ENCODE measurements at places on chromosomes 5 and 9.

DNA sequence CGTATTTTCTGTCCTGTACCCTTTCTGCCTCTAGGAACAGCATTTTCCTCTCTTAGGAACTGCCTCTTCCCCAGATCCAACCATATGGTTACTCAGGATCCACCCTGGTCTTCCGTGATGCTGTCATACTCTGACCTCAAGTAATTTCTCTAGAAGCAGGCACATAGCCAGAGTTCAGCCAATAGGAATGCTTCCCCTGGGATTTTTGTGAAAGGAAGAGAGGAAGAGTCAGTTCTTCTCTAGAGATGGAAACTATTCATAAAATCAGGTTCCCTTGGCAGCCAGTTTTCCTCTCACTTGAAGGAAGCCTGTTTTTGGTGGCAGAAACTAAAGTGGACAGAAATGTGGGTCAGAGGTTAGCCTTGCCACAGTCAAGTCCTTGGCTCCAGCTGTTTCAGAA is 400.1 kb upstream of the PCSK5 start:
- DNase-seq, result no peak

DNA sequence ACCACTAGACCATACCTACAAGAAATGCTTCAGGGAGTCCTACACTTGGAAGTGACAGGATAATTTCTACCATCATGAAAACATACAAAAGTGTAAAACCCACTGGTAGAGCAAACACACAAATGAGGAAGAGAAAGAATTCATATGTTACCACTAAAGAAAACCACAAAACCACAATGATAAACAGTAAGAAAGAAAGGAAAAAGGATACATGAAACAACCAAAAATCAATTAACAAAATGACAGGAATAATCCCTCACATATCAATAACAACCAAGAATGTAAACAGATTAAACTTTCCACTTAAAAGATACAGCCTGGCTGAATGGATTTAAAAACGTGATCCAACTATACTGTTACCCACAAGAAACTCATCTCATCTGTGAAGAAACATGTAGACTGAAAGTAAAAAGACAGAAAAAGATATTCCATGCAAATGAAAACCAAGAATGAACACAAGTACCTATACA is 83.4 kb downstream of the LPAR1 start:
- no peak for DNase-seq

- no peak for DNase-seq
Measured at GRCh38 chr5:164170814-164171213, 665.4 kb downstream of the MAT2B start.

- DNase-seq, result no peak
Measured at GRCh38 chr5:168092209-168093185, 198.9 kb upstream of the WWC1 start.

DNA sequence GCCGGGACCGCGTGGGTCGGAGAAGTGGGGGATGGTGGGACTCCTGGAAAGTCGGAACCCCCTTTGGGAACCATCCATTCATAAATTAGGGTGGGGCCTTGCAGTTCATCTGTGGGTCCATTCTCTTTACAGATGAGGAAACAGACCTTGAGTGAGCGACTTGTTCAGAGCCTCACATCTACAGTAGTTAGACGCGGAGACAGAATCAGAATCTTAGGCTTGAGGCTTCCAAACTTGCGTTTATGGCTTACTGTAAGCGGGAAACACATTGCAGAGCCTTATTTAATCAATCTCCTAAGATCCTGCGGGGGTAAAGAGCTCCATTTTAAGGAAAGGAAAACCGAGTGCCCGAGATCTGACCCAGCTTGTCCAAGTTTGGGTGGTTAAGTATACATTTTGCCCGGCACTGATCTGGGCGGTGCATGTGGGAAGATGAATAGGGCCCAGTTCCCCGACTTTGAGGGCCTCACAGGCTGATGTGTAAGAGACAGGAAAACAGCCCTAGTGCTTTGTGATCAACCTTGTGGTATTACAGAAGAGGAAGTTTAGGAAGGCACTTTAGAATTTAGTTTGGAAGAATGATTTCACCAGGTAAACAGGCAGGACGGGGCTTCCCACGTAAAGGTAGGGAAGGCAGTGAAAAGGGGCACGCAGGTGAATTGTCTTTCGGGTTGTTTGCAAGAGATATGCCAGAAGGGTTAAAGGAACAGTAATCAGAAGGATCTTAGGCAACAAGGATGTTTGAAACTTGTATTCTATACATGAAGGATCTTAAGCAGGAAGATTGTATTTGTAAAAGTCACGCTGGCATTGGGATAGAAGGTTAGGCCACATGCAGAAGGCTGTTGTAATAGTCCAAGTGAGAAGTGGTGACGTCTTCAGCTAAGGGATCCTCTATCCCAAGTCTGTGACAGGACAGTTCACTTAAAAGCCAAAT is 744 bp downstream of the TARS1 start:
- DNase-seq, result peak; percentile 59

- no peak for DNase-seq
Measured at GRCh38 chr5:121899346-121899745, 47.7 kb downstream of the FTMT start.

GRCh38 chr9:114580609-114581193 is 6.9 kb upstream of the ATP6V1G1 start:
- no peak for DNase-seq

DNA sequence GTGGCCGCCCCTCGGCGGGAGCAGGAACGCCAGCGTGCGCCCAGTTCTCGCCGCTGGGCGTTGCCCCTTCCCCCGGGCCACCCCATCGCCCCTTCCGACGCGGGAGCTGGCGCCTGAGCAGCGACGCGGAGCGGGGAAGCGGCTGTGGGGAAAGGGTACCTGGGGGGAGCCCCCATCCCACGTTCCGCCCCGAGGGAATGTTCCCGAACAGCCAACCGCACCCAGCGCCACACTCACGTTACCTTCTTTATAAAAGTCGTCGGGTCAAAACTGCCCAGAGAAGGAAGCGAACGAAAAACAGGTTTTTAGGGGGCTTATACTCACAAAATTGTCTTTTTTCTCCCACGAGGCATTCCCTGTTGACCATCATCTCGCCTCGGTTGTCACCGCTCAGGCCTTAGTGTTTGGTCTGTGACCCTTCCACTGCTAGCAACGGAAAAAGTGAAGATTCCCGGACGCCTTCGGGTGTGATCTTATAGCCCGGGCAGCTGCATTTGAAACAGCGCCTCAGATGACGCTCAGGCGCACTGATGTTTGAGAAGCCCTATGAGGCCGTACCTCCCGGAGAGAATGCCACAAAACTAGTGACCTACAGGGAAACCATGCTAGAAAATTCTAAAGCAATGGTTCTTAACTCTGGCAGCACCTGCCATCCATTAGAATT is 475 bp upstream of the GOLM1 start:
- peak; percentile 73 for DNase-seq

- DNase-seq, result no peak
Measured at GRCh38 chr9:131459056-131459455, 43.7 kb upstream of the POMT1 start.

DNA sequence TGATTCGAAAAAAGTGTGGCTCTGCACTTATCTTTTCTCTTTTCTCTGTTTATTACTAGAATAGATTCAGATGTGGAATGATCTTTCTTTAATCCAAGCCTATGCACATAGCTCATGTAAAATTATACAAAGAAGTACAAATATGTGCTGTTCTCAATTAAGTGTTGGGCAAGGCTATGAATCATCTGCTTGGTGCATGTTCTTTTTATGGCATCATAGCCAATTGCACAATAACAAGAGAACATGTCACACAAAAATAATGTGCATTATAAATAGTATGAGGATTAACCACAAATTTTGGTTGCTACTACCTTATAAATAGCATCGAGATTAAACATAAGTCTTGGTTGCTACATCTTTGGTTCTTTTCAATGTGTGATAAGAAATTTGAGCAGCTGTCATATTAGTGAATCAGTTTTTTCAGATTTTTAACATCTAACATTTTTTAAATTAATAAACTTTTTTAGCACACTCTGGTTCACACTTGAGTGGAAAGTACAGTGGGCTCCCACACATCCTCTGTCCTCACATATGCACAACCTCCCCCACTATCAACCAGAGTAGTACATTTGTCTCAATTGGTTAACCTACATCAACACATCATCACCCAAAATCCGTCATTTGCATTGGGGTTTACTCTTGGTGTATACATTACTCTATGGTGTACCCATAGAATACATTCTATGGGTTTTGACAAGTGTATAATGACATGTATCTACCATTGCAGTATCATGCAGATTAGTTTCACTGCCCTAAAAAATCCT is 6.8 kb upstream of the RECK start:
- DNase-seq, result no peak

GRCh38 chr5:94276048-94276447 is 342.4 kb downstream of the KIAA0825 start:
- DNase-seq, result no peak

- no peak for DNase-seq
Measured at GRCh38 chr5:158966716-158967115, 133.0 kb downstream of the EBF1 start.

DNA sequence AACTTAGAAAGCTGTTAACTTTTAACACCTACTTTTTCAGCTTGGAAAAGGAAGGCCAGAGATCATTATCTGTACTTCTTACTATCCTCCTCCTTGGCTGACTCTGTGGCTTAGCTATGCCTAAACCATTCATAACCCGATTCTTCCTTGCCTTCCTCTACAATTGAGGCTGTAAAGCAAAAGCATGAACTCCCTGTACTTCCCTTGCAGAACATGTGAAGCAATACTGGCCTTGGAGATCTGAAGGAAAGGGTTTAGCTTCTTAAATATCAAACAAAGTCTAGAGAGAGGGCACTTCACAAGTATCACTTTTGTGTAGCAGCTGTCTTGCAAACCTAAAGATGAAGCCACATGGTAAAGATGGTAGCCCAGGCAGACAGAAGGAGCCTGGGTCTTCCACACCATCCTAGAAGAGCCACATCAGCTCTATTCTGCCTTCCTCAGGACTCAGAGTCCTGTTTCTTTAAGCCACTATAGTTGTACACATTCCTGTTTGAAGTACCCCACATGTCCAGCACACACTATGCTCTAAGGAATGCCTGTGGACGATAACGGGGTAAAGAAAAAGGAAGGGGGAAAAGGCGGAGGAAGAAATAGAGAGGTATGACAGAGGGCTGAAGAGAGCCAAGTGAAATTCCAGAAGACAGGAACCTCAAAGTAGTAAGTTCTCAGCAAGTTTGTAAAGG is 169.2 kb downstream of the SLIT3 start:
- no peak for DNase-seq

DNA sequence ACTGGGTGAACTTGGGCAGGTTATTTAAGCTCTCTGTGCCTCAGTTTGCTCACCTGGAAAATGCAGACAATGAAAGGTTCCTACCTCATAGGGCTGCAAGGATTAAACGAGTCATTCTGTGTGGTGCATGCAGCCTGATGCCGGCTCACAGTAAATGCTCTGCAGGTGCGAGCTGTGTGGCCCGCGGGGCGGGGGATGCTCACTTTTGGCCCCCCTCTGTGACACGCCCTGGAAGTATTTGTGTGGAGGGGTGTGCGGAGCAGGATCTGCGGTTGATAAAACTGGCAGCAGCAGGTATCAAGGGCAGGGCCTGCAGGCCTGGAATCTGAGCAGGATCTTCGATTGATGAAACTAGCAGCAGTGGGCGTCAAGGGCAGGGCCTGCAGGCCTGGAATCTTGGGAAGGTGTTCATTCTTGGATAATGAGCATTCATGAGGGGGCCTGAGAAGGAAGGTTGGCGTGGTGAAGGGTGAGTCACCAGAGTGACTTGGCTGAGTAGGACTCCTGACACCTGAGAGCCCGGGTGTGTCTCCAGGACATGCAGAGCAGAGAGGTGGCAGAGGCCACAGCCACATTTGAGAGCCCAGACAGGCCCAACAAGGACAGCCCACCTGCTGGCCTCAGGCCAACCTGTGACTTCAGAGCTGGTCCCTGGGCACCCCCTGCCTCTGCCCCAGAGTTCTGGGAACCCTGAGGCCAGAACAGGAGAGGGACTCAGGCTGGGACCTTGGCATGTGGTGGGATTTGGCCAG is 11.9 kb downstream of the UNC5A start:
- no peak for DNase-seq

DNA sequence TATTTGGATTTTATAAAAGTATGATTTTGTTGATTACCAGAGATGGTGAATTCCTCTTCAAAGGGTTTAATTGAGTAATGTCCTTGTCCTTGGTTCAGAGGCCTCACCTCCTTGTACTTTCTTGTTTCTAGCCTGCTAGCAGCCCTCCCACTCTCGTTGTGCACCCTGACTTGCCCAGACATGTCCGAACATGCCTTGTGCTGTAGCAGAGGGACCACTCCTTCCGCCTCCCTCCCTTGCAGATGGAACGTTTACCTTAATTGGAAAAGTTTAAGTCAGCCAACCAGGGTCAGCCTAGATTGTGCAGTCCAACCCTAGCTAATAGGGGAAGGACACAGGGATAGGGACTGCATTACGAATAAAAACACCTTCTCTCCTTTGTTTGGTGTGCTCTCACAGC is 406.9 kb upstream of the NMUR2 start:
- no peak for DNase-seq

DNA sequence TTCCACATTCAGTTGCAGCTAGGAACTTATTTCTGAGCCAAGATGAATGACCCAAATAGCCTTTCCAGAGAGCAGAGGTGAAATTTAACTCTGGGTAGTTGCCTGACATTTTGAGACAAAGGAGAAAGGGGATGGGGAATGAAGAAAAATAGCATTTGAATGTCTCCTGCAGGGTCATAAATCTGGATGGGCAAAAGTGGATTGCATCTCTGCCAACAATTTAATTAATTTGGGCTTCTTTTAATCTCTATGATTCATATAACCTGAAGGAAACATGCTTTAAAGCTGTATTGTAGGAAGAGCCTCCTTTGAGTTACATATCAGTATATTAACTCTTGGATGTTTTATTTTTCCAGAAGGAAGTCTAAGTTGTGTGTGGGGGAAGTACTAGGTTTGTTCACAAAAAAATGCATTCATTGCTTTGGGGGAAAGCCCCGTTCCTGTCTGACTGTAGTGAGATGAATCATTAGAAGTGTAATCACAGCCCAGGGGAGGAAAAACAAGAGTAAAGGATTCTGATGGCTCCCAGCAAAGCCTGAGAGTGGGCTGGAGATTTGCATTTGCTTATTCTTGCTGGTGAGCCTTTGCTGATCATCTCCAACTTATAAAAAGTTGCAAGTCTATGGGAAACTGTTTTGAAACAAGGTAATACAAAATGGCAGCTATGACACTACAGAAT is 133.0 kb upstream of the IQGAP2 start:
- no peak for DNase-seq

- DNase-seq, result peak; percentile 22
Measured at GRCh38 chr9:125508249-125508648, 198.8 kb downstream of the MAPKAP1 start.

GRCh38 chr9:93810028-93810971 is 144.9 kb downstream of the BARX1 start:
- DNase-seq, result no peak

DNA sequence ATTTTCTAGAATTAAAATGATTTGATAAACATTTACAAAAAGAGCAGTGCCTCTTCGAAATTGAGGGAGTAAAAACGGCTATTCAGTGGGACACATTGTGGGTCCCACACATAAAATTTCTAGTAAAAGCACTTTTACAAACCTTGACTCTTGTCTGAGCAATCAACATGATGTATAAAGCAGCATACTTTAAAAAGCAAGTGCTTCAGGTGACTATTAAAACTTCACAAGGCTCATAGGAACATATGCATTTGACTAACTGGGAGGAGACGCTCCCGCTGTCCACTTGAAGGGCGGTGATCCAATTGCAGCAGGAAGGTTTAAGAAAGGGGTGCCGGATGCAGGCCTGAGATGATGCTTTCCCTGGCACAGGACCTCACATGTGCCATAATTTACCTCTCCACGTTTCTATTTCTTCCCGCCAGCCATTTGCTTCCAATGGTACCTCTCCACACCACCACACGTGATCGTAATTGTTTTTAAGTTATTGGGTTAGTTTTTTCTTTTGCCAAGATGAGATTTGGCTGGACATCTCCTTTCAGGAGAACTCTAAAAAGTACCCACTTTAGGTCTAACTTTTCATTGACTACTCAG is 1.8 kb downstream of the MCTP1 start:
- no peak for DNase-seq

GRCh38 chr5:141994511-141995136 is 18.2 kb downstream of the GNPDA1 start:
- DNase-seq, result no peak

All from hematopoietic multipotent progenitor cell treated with erythropoietin and hydrocortisone succinate and interleukin-3 and kit ligand, for 8 days (in vitro differentiated cells).